Activated CD4-positive, alpha-beta T cell treated with anti-CD3 and anti-CD28 coated beads, Interleukin-2, amount 50 U/mL, for 4 hours (primary cell): ENCODE measurements at places on chromosomes 4 and X.

DNA sequence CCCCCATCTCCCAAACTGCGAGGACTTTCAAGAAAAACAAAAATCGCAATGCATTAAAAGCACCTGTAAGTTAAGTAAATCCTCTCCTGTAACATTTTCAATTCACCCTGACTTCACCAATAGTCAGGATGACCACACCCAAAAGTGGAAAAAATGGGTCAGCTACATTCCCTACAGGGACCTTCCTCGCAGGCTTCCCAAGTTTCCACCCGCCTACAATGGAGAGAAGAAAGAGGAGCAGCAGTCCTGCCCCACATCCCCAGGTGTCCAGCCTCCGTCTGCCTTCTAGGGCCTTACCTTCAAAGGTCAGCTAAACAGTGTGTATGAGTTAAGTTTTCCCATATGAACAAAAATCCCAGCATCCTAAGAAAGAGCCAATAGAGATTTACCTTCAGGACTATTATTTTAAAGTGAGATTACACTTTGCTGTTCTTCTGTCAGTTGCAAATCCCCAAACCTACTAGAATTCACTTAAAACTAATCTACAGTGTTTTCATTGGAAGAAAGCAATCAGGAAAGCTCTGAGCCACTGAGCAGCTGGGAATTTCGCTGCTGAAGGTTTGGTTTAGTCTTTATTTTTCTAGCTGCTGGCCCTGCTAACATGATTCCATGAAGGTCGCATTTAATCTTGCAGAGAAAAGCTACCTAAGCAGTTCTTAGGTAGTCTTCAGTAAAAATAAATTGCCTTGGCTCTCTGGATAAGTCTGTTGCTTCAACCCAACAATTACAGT, 12.5 kb downstream of the IRF2 start:
- DNase-seq: no peak

DNA sequence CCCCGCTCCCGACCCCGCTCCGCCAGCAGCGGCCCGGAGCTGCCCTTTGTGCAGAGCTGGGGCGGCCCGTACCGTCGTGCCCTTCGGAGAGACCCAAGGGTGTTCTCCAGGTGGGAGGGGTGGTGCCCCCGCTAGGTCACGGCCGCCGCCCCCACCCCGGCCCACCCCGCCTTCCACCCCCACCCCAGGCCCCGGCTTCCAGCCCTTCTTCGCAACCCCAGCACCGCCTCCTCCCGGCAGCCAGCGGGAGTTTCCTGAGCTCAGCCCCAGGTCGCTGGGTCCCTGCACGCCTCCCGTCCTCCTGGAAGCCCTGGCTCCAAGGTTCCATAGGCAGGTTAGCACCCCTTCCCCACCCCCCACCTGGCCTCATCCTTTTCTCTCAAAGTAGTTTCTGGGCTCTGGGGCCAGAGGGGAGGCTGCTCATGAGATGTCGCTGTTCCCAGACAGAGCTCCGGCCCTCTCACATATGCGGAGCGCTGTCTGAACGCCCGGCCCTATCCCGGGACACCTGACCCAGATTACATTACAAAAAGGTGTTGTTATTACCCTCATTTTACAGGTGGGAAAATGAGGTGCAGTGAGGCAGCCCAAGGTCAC, 25.2 kb upstream of the FGFR3 start:
- DNase-seq: no peak

- DNase-seq: no peak
Measured at GRCh38 chr4:56692576-56692975, 11.5 kb upstream of the HOPX start.

- no peak for DNase-seq
Measured at GRCh38 chr4:87014284-87014782, 79.5 kb downstream of the AFF1 start.

- peak; percentile 87 for DNase-seq
Measured at GRCh38 chr4:184537269-184538022, 63.1 kb upstream of the IRF2 start.

GRCh38 chr4:159445692-159446091, 342.8 kb downstream of the RAPGEF2 start:
- no peak for DNase-seq

DNA sequence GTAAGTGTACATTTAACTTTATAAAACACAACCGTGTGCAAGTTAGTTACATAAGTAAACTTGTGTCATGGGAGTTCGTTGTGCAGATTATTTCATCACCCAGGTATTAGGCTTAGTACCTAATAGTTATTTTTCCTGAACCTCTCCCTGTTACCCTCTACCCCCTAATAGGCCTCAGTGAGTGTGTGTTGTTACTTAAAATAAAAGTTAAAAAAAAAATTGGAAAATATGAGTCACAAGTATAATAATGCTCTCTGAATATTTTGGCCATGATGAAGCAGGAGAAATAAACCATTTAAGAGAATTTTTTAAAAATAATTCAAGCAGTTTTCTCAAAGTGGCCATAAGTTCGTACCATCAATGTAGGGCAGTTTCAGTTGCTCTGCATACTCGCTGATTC, 105.1 kb upstream of the GRID2 start:
- DNase-seq: no peak

DNA sequence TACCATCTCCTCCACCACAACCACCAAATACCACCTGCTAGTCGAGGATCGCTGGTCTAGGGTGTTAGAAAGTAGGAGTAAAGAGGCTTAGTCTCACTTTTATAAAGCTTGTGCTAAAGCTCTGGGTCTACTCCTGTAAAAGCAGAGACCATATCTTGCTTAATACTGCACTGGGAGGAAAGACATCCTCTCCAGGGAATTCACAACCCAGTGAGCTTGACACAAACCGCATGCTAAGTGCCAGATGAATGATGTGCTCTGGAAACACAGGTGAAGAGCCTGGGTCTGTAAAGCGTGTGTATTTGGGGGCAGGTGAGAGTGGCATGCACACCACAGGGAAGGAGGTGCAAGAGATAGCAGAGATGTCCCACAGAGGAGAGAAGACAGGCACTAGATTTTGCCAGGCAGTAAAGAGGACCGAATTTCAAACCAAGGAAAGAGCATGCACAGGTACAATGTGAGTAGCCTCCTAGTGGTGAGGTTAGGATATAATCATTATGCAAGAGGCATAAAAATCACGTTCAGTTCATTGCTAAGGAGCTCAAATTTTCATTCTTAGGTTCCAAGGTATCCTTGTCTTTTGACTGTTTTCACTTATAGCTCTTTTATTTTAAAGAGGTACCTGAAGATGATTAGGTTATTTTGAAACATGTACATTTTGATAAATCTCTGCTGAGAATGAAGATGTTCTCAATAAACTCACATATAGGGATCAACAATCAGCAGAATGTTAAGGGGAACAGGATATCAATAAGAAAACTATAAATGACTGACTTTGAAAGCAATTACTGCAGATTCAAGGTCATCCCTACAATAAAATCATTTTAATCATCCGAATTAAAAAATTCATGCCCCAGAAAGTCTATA, 20.7 kb downstream of the TAPT1 start:
- no peak for DNase-seq

GRCh38 chrX:149453030-149453429, 52.1 kb downstream of the IDS start:
- no peak for DNase-seq
